ENCODE measurements at places on chromosomes 13 and 19.

GRCh38 chr19:12789904-12790619, 1.2 kb upstream of the JUNB start:
- DNase-seq: peak; percentile 80

DNA sequence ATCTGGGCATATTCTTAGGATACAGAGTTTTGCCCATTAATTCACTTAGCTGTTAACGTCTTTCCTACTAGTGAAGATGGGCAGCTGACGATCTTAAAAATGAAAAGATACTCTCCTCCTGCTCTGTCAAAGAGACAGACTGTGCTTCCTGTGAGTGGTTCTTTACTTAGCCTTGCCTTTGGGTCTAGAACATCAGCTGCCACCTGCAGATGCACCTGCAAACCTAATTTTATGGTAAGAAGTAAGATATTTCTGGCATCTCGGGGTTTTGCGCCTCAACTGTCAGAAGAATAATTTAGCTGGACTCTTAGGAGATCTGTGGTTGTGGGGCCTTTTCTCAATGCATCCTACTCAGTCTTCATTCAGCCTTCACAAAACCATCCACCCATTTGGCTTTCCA, 36.2 kb downstream of the TRPC4 start:
- DNase-seq: no peak

DNA sequence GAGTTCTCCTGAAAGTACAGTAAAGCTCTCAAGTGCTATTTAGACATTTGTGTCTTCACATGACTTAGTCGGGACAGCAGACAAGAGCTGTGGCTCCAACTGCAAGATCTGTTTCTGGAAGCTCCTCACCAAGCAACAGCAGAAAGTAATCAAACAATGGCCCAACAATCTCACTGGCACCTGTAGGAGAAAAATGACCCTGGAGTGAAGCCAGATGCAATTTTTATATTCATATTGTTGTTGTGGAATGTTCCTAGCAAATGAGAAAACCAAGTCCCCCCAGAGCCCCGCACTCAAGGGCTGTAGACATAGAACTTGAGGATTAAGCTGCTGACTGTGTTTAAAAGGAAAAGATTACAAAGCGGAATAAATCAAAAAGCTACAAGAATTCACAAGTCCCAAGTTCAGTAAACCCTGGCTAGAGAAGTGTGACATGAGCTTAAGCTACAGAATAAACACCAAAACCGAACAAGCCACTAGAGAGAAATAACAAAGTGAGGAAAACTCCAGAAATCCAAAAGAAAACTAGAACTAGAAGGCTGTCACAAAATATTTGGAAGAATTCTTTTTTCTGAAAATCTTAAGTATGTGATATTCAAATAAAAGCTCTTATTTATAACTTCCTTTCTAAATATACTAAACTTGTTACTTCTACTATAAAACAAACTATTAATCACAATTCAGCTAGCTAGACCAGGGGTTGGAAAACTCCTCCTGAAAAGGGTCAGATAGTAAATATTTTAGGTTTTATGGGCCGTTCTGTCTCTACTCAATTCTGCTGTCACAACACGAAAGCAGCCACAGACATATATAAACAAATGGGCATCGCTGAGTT, 454.5 kb downstream of the SUCLA2 start:
- no peak for DNase-seq

- no peak for DNase-seq
These were observed 143.3 kb downstream of the DCLK1 start for GRCh38 chr13:35987572-35988513.

GRCh38 chr19:5046339-5047039, 77.6 kb downstream of the KDM4B start:
- no peak for DNase-seq

- DNase-seq: no peak
These were observed 5.7 kb upstream of the MRPS31 start for GRCh38 chr13:40776681-40777165.

- no peak for DNase-seq
These were observed 1.0 kb downstream of the DCLK1 start for GRCh38 chr13:36130193-36130551.

- DNase-seq: no peak
These were observed 8.8 kb downstream of the ZIC2 start for GRCh38 chr13:99990126-99990977.

GRCh38 chr19:3062165-3063105, at the start of gene TLE5:
Gene TLE5 (minus strand): TSS chr19:3062495. CDS start chr19:3062200, 295 bp downstream.
- DNase-seq: peak; percentile 74

DNA sequence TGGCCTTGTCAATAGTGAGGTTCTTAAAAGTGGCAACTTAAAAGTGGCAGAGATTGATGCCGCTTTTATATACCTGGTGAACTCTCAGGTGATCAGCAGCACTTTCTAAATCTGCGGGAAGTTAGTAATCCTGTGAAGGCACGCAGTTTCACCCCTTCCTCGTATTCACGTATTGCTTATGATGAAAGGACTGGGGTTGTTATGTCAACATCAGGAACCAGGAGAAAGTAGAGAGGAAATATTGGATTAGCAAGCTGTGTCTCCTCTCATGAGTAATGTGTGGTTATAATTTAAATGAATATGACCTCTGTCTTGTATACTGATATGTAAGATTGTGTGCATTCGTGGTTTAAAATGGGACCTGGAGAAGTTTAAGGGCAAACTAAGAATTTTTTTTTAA, 544.6 kb downstream of the SLITRK6 start:
- DNase-seq: no peak

DNA sequence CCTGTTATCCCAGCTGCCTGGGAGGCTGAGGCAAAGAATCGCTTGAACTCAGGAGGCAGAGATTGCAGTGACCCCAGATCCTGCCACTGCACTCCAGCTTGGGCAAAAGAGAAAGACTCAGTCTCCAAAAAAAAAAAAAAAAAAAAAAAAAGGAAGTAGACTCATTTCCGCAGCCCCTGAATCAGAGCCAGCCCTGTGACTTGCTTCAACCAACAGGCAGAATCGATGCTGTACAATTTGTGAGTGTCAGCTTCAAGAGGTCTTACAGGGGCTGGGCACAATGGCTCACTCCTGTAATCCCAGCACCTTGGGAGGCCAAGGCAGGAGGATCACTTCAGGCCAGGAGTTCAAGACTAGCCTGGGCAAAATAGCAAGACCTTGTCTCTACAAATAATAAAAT, 12.8 kb downstream of the ANKRD27 start:
- DNase-seq: no peak

DNA sequence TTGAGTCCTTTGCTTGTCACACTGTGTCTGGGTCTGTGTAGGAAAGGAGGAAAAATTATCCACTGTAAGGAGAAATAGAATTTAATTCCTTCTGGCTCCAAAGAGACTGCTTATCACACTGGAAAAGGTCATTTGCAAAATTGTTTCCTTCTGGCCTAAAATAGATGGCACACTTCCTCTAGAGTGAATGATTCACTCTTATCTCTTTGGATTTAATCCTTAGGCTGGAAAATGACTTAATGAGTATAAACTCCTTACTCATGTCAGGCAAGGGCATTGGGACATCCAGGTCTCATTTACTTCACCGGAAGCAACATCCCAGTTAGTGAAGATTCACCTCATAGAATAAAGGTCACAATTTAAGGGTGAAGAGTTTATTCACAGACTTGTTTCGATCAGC, 293.6 kb downstream of the OXGR1 start:
- DNase-seq: no peak

- no peak for DNase-seq
These were observed 9.3 kb downstream of the POLR2E start for GRCh38 chr19:1085676-1086442.

DNA sequence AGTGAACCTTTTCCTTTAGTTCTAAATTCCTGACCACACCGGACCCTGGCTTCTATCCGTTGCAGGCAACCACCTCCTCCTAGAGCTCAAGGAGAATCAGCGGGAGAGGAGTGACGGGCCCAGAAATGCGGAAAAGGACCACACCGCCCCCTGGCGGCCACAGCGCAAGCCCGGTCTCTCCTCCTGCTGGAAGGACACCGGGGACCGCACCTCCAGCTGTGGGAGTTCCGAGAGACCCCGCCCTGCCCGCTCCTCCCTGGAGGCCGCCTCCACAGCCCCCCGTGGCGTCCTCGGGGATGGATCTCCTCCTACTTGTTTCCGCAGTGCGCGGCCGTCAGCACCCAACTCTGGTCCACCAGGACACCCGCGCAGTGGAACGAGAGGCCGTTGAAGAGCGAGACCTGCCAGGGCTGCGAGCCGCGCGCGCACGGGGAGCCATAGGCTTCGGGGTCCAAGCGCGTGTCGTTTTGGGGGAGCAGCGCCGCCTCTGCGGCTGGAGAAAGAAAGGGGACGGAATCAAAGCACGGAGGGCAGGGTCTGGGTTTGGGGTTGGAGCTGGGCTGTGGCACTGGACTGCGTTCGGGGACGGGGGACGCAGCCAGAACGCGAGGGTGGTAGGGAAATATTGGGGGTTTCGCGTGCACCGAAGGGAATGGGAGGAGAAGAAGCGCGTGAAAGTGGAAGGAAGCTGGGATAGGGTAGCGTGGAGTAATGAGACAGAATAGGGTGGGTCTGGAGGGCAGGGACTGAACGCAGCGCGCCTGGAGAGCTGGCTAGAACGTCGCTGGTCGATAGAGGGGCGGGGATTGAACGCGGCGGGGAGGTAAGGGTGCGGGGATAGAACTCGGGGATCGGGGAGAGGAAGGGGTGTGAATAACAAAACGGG, 2.5 kb downstream of the KLK10 start:
- DNase-seq: peak; percentile 19

DNA sequence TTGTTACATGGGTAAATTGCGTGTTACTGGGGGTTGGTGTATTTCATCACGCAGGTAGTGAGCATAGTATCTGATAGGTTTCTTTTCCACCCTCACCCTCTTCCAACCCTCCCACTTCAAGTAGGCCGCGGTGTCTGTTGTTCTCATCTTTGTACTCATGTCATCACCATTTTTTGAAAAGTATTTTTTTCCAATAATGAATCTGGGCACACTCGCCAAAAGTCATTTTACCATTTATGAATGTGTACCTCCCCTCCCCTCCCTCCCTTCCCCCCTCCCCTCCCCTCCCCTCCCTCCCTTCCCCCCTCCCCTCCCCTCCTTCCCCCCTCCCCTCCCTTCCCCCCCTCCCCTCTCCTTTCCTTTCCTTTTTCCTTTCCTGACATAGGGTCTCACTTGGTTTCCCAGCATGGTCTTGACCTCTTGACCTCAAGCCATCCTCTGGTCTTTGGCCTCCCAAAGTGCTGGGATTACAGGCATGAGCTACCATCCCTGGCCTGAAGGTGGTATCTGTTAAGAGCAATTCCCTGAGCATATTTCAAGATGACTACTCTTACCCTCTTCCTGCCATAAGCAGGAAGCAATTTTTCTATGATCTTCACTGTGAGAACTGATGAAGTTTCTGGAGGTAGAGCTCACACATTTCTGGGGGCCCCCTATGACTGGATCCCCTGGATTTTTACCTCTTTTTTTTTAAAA, 15.7 kb downstream of the ZNF627 start:
- DNase-seq: no peak

- DNase-seq: no peak
These were observed 7.1 kb downstream of the LDLR start for GRCh38 chr19:11096210-11096841.

- no peak for DNase-seq
These were observed 130.8 kb downstream of the KL start for GRCh38 chr13:33146843-33147611.

GRCh38 chr13:109897988-109898624, 111.7 kb upstream of the IRS2 start:
- no peak for DNase-seq

DNA sequence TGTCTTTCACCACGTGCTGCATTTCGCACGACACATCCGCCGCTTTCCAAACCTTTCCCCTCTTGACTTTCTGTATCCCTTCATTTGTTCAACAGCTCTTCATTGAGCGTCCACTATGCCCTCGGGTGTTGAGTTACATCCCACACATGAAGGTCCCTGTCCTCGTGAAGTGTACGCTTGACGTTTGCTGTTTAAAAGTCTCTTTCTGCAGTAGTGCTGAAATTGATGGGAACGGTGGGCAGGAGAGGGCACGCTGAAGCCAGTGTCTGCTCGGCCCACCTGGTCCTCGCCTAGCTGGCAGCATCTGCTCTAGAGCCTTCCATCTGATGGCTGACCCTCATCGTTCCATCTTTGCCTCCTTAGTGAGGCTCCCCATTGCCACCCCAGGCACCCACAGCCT, 55.6 kb upstream of the AMER2 start:
- no peak for DNase-seq

DNA sequence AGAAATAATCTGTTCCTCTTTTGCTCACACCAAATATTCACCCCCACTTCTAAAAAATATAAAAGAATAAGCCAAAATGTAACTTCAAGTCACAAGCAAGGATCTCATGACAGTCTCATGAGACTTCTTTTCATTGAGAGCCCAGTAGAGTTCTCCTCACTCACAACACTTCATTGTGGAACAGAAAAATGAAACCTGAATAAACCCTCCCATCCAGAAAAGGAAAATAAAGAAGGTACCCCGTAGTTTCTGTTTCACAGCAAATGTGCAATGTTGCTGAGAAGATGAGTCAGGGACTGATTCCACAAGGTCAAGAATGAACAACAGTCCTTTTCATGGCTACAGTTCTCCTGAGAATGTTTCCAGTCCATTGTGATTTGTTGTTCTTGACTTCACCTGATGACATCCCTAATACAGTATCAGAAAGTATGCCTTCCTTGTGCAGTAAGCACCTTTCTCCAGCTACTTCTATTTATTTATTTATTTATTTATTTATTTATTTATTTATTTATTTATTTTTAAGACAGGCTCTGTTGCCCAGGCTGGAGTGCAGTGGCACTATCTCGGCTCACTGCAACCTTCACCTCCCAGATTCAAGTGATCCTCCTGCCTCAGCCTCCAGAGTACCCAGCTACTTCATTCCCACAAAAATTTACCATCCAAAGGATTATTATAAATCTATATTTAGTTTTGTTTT, 6.4 kb upstream of the ZNF841 start:
- DNase-seq: no peak

DNA sequence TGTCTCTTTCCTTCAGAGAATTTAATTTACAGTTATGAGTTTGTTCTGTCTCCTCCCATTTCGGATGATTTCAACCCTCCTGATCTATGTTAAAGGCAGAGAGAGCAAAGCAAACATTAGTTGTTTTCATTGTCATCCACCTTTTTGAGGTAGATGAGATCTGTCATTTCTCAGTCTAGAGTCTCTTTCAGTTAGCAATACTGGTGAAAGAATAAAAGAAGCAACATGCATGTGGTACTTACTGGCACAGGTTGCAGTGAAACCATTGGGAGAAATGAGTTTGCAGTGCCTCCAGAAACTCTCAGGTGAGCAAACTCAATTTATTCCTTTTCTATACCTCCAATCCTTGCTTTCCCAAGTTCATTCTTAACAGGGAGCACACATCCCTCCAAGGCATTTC, 99.4 kb downstream of the RBM26 start:
- no peak for DNase-seq

DNA sequence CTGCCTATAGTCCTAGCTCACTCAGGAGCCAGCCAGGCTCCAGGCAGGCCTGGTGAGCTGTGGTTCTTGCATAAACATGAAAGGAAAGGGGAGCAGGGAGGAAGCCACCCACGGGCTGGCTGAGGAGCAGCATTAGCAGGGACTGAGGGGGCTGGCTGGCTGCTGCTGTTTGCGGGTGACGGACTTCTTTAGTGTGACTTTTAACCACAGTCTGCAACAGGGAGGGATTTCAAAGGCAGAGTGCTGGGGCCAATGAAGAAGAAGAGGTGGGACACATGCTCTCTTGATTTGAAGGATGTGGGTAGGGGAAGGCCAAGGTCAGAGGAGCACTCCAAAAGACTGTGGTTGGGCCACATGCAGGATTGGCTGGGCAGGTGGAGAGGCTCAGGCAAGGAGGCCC, 223.0 kb downstream of the DNAJC15 start:
- DNase-seq: no peak

All from activated naive CD4-positive, alpha-beta T cell (primary cell).